GM18507 (cell line): ENCODE measurements at places on chromosomes 11 and 22.
A peak's percentile ranks its signal among the peaks of the same experiment; 100 is the strongest.

GRCh38 chr22:24592851-24593558 lies at the start of gene LRRC75B:
LRRC75B (minus strand) TSS chr22:24593073; CDS start chr22:24593039, 34 bp downstream.
- DNase-seq = peak; percentile 79

- no peak for DNase-seq
Measured at GRCh38 chr11:6402061-6402470, 11.8 kb downstream of the SMPD1 start.

- DNase-seq = no peak
Measured at GRCh38 chr11:76688146-76688545, 17.6 kb upstream of the LRRC32 start.

GRCh38 chr11:76380159-76380976 lies 564 bp downstream of the THAP12 start:
- peak; percentile 18 for DNase-seq

DNA sequence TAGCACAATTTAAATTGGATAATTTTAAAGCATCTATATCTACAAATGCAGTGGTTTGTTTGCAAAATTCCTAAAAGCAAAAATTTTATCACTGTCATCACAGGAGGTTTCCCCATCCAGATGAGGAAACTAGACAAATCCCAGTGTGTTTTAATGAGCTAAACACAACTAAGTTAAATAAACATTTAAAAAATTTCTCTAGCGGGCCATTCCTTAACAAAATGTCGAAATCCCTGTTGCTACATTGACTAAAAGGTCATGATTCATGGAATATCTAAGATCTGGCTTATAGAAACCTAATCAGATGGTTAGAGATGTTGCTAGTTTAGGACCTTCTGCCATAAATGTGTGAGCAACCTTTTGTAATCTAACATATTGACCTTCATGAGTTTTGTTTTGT lies 107.3 kb upstream of the BDNF start:
- DNase-seq = no peak

- no peak for DNase-seq
Measured at GRCh38 chr22:32731372-32731771, 70.1 kb upstream of the TIMP3 start.

DNA sequence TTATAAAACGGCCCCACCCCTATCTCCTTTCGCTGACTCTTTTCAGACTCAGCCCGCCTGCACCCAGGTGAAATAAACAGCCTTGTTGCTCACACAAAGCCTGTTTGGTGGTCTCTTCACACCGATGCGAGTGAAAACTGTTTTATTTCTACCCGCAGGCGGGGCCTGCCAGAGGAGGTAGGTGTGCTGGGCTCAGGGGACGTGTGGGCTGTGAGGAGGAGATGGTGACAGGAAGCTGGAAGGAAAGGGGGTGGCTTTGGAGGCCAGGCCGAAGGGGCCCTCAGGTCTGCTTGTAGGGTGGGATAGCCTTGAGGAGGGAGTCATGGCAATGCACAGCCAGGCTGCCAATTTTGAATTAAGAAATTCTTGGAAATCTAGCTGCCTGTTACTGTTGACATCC lies 21.3 kb upstream of the KRTAP5-7 start:
- DNase-seq = no peak

DNA sequence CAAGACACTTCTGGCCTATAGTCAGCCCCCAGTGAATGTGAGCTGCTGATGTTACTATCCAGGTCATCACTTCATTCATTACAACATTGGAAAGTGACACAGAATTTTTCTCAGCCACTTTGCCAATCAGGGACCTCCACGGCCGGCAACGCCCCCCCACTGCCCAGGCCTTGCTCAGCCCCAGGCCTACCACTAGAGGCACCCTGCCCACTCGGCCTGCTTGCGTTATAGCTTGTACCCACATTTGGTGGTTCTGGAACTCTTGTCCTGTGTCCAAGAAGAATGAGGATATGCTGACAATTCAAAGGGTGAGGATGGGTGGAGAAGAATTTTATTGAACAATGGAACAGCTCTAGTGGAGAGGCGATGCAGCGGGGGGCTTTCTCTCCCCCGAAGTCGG lies 96.2 kb downstream of the TSPAN18 start:
- no peak for DNase-seq

DNA sequence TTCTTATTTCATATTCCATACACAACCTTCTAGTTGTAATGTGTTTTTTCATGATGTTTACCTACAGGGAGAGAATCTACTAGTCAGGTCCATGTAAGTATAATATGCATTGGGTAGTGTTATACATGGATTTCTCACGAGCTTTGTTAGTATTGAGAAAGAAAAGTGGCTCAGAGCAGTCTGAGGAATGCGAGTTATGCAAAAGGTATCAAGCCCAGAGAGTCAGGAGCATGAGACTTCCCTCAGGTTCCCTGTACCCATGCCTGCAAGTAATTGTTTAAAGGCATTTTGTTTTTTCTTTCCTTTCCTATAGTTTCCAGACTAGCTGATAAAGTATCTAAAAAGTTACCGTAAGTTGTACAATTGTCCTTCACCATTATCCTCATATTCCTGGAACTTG lies 66.1 kb downstream of the STK33 start:
- no peak for DNase-seq

- no peak for DNase-seq
Measured at GRCh38 chr11:133153031-133153430, 379.3 kb downstream of the OPCML start.

GRCh38 chr22:19875061-19875530 lies 20.4 kb upstream of the GNB1L start:
- DNase-seq = no peak

DNA sequence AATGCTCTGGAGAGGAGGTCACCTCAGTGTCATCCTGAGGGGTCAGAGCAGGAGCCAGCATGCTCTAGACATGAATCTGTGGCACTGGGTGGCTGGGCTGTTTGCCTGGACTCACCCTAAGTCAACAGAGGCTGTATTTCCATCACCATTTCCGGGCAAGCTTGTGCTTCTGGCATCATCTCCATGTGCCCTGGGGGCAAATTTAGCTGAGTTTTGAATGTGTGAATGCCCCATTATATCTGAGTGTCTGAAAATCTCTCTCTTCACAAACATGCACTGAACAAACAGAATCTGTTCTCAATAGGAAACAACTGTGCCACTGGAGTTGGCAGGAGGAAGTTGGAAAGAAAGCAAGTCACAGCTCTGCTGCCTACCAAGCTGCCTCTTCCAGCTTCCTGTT lies 356.2 kb downstream of the GRM5 start:
- DNase-seq = no peak

DNA sequence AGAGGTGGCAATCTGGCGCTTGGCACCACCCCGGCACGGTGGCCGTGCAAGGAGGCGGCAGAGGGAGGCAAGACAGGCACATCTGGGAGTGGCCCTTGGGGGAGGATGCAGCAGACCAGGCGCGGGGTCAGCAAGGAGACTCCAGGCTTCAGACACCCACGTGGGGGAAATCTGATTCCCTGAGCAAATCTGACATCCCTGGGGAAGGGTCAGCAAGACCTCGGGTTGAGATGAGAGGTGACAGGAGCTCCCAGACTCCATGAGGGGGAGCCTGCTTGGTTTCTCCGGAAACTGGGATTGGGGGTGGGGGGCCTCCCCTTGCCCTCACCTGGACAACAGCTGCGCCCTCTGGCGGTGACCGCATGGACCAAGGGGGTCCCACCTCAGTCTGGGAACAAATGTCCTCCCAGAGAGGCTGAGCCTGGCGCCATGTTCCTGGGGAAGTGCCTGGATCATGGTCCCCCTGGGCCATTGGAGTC lies 4.0 kb upstream of the RCOR2 start:
- DNase-seq = no peak

GRCh38 chr11:72225411-72225951 lies 914 bp downstream of the INPPL1 start:
- DNase-seq = no peak

- no peak for DNase-seq
Measured at GRCh38 chr11:65416841-65417701, 5.5 kb upstream of the NEAT1 start.

GRCh38 chr22:29195118-29195963 lies 10.4 kb upstream of the EMID1 start:
- DNase-seq = no peak

DNA sequence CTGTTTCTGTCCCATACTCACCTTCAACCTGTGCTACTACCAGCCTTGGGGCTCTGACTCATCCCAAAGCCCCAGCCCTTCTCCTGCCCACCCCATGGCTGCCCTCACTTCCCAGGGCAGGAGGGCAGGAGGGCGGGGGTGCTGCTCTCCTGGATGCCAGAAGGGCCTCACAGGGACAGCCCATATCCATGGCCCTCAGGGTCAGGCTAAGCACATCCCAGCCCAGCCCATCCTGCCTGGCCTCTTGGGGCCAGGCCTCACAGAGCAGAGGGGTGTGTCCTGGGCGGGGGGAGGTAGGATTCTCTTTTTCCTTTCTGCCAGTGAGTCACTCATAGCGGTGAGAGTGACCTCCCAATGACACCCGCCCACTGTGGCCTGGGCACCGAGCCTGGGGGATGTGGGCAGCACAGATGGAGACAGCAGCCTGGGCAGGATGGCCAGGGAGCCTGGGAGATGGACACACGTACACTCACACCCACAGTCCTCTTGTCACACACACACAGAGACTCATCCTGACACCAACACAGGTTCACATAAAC lies 2.4 kb downstream of the LTBP3 start:
- no peak for DNase-seq

DNA sequence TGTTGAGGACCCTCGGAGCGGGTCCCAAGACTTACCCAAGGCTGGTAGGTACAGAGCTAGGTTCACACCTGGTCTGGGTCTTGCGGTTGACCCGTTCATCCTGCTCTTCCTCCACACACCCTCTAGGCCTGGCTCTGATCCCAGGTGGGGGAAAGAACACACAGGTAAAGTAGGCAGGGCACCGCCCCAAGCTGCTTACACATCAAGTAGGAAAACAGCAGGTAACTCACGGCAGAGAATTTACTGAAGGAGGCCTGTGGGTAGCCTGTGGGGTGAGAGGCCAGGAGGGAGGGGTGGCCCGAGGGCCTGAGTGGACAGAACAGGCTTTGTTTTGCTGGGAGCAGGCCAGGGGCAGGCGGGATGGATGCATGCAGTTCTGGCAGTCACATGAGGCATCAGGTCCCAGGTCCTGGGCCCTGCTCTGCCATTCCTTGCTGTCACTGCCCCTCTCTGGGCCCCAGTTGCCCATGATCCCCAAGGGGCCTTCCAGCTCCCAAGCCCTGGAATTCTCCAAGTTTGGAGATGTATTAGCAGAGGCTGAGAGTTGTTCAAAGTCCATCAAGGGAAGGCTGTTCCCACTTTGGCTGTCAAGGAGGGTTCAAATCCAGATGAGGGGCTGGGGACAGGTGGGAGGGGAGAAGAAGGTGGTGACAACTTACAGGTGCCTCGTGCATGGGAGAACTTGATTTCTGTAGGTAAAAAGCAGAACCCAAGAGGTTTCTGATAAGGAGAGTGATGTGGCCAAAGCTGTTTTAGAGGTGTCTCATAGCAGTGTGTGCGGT lies 5.7 kb downstream of the TSKU start:
- no peak for DNase-seq

DNA sequence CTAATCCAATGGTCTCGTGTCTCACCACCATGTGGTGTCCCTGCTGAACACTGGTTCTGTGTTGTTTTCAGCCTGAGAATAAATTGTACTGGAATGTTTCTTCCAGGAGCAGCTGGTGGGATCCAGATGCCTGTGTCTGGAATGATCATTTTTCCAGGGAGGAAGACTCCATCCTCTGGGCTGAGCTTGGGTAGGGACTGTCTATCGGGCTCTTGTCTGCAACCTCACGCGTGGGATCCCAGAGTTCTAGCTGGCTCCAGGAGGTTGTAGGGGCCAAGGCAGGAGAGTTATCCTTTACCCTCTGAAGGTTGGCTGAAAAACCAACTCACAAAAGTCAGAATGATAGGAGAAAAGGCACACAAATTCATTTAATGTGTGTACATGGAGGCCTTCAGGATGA lies 144.1 kb upstream of the B3GAT1 start:
- DNase-seq = no peak

DNA sequence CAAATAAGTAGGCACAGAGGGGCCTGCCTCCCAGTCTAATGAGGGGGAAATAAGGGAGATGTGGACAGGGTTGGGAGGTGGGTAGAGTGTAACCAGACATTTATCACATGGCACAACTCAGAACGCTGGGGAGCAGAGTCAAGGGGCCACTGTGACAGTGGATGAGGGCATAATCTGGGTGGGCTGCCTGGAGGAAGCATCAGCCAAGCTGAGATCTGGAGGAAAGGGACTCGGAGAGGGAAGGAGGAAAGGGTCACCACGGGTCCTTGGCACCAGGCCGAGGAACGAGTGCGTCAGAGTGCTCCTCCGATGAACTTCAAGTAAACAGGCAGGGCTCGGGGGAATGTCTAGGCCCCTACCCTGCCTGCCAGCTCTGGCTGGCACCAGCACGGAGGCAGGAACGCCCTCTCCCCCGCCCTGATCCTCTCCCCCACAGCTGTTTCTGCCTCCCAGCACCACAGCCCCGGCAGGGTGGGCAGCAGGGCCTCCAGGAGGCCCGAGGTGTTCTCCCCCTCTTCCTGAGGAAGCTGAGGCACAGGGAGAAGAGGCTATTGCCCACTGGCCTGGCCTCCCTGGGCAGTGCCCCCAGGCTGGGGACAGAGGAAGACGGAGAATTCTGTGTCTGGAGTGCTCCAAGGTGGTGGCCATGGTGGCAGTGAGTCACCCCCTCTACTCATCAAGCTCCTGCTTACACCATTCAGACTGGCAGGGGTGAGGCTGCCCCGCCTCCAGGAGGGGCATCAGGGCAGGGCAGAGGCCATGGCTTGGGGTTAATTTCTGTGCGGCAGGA lies 4.2 kb downstream of the ALDH3B1 start:
- no peak for DNase-seq

DNA sequence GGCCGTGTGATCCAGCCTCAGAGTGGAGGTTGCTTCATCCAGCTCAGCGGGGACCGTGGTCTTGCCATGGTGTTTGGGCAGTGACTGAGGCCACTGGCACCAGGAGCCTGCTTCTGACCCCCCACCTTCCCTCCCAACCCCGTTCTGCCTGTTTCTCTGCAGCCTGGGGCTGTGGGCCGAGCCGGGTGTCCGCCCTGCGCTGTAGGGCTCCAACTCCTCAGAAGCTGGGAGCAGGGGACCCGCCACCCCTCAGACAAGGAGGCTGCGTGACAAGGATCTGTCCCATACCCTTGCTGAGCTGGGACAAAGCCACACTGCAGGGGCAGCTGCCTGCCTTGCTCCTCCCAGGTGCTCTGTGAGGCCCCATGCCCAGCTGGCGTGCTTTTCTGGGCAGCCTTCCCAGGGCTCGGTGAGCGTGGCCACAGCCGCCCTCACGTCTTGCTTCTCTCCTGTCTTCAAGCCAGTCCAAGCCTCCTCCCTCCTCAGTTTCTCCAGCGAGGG lies 11.7 kb upstream of the ARFGAP3 start:
- no peak for DNase-seq

GRCh38 chr11:105215528-105215927 lies 76.0 kb upstream of the CARD18 start:
- no peak for DNase-seq

DNA sequence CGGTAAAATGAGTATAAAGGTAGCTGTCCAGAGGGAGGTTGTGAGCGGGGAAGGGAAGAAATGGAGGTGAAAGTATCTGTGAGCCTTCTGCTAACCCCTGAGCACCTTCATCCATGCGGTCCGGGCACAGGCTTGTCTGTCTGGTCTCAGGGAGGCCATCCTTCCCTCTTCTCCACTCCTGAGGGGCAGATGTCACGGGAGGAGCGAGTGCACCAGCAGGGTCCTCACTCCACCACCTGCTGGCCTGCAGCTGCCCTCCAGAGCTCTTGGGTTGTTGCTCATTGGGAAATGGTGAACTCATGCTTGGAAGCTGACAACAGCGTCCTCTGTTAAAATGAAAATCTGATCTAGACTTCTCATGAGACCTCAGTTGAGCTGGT lies 33.8 kb upstream of the WNT11 start:
- no peak for DNase-seq

GRCh38 chr11:133996671-133997070 lies 39.9 kb upstream of the IGSF9B start:
- no peak for DNase-seq

GRCh38 chr11:12871788-12872321 lies 137.3 kb upstream of the RASSF10 start:
- DNase-seq = no peak
